ENCODE measurements at places on chromosomes 5 and 9. TPM values are rescaled to one million over a fixed set of nuclear protein-coding genes. Genes with fewer than 3 reads are reported as not detected.

CEP72 gene
- 11.0 TPM for total RNA-seq

TMEFF1 gene
- total RNA-seq, result 0.83 TPM

CEL gene
- 0.18 TPM for total RNA-seq

SEMA6A gene
- total RNA-seq, result 4.9 TPM

FASTKD3 gene
- 14.6 TPM for total RNA-seq

TMEM267 gene
- 11.9 TPM for total RNA-seq

GRCh38 chr9:95071450-95071849 lies 246.1 kb downstream of the FANCC start:
- no peak for DNase-seq

DNA sequence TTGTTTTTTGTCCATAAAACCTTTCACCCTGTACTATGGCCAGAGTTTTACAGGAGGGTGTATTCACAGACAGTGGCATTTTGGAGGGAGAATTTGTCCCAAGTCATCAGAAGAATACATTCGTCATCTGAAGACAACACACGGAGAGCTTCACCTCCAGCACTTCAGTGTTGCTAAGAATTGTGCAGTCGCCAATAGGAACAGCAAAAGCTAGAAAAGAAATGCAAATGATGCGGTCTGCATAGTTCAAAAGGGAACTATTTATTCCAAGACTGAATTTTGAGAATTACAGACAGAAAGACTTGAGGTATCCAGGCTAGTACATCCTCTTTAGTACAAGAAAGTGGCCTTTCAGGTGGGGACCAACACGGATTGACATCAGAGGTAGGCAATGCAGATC lies 399.2 kb upstream of the KIF2A start:
- DNase-seq, result no peak

DNA sequence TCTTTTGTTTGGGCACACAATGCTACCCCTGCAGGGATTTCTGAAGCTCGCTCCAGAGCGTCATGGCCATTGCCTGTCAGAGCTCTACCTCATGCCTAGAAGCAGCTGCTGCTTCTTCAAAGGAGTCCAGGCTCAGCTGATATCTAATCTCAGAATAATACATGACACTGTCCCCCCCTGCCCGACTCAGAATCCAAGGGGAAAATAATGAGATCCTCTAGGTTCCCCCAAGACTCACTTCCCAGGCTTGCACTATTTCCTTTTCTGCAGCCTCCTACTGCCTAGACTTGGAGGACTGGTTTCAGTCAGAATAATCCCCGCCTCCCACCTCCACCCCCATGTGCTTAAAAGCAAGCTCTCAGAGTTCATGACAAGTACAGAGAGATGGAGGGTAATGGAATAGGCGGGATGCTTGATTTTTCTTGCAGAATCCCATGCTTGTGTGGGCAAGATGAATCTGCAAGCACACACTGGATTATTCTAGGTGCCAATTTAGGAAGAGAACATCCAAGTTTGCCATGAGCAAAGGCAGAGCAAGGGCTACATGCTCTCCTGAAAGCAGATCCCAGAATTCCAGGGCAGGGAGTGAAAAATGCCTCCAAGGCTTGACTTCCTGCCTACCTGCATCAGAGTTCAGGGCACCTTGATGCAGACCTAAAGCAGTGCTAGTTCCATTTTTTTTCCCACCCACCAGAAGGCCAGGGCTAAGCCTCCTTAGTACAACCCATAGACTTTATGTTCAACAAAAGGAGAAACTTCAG lies 97.4 kb upstream of the IFNK start:
- no peak for DNase-seq

- DNase-seq, result no peak
Measured at GRCh38 chr5:131769961-131770360, 26.9 kb downstream of the FNIP1 start.

DNA sequence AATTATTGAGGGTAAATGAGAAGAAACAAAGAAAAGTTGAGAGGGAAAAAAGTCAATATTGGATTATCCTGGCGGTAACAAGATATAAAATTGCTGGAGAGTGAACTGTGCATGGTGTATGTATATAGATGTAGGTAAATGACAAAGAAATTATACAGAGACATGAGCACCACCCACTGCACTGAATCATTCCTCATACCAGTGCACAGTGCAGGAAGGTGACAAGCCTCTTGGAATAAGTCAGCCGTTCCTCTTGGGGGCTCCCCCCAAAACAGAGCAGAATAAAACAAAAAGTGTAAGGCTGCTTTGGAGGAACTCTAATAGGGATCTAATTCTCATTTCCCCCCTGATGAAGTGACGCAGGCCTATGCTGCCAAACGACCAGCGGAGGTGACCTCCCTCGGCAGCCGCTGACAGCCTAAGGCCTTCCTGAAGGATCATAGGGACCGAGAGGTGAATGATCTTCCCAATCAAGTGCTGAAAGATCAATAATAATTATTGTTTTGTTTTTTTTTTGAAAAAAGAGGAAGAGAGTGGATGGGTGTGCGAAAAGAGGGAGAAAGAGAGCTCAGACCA lies 245.0 kb downstream of the PSAT1 start:
- DNase-seq, result no peak

DNA sequence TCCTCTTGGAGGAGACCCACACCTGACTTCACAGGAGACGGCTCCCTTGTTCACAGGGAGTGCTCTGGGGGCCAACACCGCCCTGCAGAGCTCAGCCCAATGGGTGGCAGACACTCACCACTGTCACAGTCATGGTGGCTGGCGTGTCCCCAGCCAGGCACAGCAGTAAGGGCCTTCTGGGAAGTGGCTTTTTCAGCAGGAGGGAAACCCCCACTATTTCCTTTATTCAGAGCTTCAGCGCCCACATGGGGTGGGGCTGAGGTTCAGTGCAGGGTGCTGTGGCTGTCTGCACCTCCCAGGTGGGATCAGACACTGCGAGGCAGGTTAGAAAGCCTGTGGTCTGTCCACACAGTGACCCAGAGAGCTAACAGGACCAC lies 3.6 kb upstream of the SNAPC4 start:
- DNase-seq, result no peak

DNA sequence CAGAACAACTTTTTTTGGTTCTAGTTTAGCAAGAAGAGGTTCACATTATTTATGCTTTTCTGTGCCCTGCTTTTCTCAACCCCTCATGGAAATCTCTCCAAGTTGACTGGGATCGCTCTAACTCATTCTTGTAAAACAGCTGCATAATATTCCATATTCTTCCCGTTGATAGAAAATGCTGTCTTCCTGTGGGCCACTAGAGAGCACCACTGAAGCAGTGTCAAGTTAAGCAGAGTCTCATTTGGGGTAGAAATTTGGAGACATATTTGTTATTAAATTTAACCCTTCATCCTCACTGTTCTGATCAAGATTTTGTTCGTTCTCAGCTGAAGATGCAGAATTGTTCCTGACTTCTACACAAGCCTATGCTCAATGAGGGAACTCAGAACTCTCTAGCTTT lies 140.1 kb downstream of the CEMIP2 start:
- peak; percentile 10 for DNase-seq

GRCh38 chr9:33628865-33629410 lies 104.9 kb downstream of the ANKRD18B start:
- no peak for DNase-seq

GRCh38 chr5:112930082-112930344 lies 8.0 kb upstream of the REEP5 start:
- DNase-seq, result no peak

DNA sequence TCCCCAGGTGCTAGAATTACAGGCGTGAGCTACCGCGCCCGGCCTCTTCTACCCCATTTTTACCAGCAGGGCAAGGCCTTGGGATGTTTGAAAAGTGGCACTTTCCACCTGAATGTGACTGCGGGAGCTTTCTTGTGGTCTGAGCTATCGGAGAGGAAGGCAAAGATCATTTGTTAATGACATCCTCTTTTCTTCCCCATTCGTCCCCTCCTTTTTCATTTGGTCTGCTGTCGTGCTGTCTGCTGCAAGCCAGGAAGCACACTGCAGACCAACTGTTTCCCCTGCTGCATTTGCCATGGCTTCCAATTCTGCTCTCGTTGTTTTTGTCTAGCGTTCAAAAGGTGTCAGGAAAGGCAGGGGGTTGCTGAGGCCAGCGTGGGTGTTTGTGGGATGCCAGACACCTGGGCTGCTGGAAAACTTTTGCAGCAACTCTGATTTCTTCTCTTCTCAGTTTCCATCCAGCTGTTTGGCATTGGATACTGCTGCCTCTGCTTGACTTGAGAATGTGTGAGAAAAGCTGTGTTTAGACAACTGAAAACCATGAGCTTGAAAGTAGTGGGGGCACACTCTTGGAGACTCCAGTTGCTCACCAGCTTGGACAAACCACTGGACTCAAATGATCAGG lies 196.4 kb upstream of the MSX2 start:
- no peak for DNase-seq

DNA sequence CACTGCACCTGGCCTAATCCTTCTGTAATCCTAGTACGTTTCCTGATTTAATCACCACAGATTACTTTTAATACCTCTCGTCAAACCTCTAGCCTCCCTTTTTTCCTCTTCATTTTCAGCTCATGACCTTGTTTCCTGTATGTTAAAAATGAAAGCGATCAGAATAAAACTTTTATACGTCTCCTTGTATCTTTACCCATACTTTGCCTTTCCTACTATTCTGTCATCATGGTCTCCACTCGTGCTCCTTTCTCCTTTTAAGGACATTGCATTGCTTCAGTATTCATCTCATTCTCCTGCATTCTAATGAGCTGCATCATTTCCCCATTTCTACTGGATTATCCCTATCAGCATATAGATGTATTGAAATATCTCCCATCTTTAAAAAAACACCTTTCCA lies 8.5 kb downstream of the CDC42SE2 start:
- no peak for DNase-seq

All from Daoy (cell line).